ENCODE measurements at places on chromosomes 7 and 10.

DNA sequence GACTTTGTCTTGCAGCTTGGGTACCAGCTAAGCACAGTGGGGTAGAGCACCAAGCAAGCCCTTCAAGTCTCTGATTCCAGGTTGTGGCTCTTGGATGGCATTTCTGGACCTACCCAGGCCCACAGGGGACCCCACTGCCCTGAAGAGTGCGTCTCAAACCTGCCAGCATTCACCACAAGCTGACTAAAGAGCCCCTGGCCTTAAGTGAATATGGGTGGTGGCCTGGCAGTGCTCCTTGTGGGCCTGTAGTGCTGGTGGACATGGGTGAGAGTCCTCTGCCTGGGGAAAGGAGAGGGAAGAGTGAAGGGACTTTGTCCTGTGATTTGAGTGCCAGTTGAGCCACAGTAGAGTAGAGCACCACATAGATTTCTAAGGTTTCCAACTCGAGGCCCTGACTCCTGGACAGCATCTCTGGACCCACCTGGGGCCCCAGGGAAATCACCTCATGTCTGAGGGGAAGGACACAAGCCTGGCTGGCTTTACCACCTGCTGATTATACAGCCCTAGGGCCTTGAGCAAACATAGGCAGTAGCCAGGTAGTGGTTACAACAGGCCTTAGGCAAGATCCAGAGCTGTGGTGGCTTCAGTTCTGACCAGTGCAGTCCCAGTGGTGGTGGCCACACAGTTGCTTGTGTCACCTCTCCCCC, 23.7 kb downstream of the GSDME start:
- DNase-seq, result no peak

- DNase-seq, result no peak
Measured at GRCh38 chr7:28349637-28350036, 62.7 kb upstream of the CREB5 start.

GRCh38 chr10:126068322-126068721, 172.0 kb downstream of the FANK1 start:
- no peak for DNase-seq

- no peak for DNase-seq
Measured at GRCh38 chr7:38310591-38311101, 37.2 kb upstream of the TARP start.

GRCh38 chr7:6646465-6646864, 9.3 kb downstream of the ZNF316 start:
- DNase-seq, result no peak

DNA sequence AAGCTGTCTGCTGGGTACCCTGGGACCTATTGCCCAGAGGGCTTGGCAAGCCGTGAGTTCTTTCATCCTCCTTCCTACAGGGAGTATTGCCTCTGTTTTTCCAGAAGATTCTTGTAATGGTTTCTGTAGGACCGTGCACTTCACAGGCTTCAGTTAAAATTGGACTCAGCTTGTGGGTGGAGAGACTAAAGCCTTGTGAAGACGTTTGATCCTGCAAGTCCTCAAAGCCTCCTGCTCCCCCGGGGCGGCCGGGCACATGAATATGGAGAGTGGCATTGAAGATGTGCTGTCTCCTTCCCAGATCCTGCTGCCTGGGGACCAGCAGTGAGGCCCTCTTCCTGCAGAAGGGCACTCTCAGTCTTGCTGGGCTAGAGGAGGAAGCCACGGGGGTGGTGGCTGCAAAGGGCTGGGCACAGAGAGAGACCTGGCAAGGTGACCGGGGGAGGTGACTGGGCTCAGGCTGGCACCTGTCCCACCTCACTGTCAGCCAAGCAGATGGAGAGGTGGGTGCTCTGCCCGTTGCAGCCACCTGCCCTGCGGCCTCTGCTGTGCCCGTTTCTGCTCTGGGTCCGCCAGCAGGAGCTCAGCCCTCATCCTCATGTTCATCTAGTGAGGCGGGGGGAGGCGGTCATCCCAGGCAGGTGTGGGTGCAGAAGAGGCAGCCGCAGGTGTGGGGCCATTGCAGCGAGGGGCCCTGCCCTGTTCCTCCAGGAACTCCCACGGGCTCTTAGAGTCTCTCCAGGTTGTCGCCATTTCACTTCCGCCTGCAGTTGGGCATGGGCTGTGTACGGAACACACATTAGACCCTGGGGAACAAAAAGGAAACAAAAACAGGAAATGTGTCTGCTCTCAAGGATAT, 55.7 kb downstream of the TMEM209 start:
- DNase-seq, result no peak

DNA sequence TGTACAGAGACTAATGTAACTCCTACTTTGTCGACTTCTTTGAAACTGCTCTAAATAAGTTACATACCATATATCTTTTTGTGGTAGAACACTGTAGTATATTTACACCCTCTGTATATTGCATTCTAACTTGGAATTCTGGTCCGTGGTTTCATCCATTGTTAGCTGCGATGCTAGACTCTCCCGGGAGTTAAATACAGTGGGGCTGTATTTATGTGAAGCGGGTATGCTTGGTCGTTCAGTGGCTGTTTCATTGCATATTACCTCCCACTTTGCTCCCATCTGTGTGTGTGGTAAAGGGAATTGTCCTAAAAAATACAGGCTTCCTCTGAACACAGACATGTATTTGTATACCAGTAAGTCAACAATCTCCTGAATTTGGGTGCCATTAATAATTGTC, 231.1 kb downstream of the SLC25A13 start:
- DNase-seq, result no peak

Measured in COLO829 (cell line).